ENCODE measurements at places on chromosomes 1 and 21. TPM values are rescaled to one million over a fixed set of nuclear protein-coding genes. Genes with fewer than 3 reads are reported as not detected.

Gene DAB1
- 14.6 TPM for total RNA-seq

Gene ATP6V1G3
- not detected for total RNA-seq

Gene LRRC38
- not detected for total RNA-seq

Gene NEK2
- total RNA-seq = 93.3 TPM

DNA sequence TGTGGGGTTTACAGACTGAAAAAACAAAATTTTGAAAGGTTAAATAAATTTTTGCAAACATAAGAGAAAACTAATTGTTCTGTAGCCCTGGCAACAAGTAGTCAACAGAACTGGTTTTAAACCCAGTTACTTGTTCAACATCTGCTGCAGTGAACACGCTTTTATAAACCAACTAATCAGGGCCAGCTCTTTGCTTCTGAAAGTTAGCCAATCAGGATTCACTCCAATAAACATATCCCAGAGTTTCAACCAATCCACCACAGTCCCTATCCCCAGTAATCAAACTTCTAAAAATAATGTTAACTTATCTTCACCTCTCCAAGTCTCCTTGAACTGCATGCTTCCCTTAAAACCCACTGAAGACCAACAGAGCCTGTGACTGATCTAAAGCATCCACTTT lies 306.6 kb downstream of the CTH start:
- H3K4me3 ChIP-seq = no peak overlapping the region
- H3K4me1 ChIP-seq = no peaks in the 10 kb centered on the region
- H3K27ac ChIP-seq = no peak overlapping the region
- no peaks in the 10 kb centered on the region for H3K27me3 ChIP-seq
- DNase-seq = no peak
- H3K36me3 ChIP-seq = no peaks in the 10 kb centered on the region

- no peak overlapping the region for H3K27ac ChIP-seq
- H3K4me3 ChIP-seq = no peak overlapping the region
- no peak for DNase-seq
- no peaks in the 10 kb centered on the region for H3K4me1 ChIP-seq
- no peaks in the 10 kb centered on the region for H3K27me3 ChIP-seq
- H3K36me3 ChIP-seq = no peaks in the 10 kb centered on the region
Observed at GRCh38 chr21:35578831-35579471, 481.4 kb downstream of the SETD4 start.

DNA sequence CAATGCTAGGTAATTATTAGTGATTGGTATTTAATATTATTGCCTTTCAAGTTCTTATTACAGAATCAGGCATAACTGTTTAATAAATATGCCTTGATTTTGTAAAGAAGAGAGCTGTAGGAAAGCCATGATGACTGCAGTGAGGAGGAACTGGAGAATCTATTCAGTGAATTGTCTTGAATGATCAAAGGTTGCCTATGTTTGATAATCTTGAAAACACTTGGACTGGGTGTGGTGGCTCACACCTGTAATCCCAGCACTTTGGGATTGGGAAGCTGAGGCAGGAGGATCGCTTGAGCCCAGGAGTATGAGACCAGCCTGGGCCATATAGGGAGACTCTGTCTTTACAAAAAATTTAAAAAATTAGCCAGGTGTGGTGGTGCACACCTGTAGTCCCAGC lies 42.4 kb downstream of the FMN2 start:
- no peak overlapping the region for H3K27ac ChIP-seq
- H3K36me3 ChIP-seq = no peaks in the 10 kb centered on the region
- no peak for DNase-seq
- H3K4me1 ChIP-seq = peaks cover 4% of the 10 kb centered on the region
- H3K27me3 ChIP-seq = no peaks in the 10 kb centered on the region
- no peak overlapping the region for H3K4me3 ChIP-seq

- H3K36me3 ChIP-seq = no peaks in the 10 kb centered on the region
- peaks cover 44% of the 10 kb centered on the region for H3K4me1 ChIP-seq
- DNase-seq = peak; percentile 90
- peak overlapping the region; percentile 22 for H3K4me3 ChIP-seq
Observed at GRCh38 chr1:234743791-234744611, 134.0 kb upstream of the IRF2BP2 start.

GRCh38 chr1:82752046-82752445 lies 951.3 kb downstream of the ADGRL2 start:
- no peak overlapping the region for H3K27ac ChIP-seq
- H3K36me3 ChIP-seq = no peaks in the 10 kb centered on the region
- no peak overlapping the region for H3K4me3 ChIP-seq
- no peak for DNase-seq
- H3K27me3 ChIP-seq = no peaks in the 10 kb centered on the region

DNA sequence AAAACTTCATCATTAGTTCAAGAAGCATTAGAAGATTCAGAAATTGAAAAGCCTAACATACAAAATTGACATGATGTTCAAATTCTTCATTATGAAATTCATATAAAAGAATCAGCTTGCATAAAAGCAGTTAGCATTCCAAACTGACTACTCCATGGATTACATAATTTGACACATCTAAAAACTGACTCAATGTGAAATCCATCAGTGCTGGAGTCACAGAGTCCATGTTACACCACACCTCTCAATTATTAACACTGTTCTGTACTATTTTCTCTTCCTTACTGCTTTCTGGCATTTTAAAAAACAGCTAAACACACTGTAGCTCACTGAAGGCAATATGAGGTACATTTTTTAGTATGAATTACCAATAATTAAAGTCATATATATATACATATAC lies 28.0 kb downstream of the ARHGAP29 start:
- H3K27ac ChIP-seq = no peak overlapping the region
- no peaks in the 10 kb centered on the region for H3K36me3 ChIP-seq
- H3K27me3 ChIP-seq = no peaks in the 10 kb centered on the region

- H3K4me1 ChIP-seq = no peaks in the 10 kb centered on the region
- no peaks in the 10 kb centered on the region for H3K36me3 ChIP-seq
- no peak overlapping the region for H3K27ac ChIP-seq
- no peak for DNase-seq
Observed at GRCh38 chr21:43317959-43318358, 109.0 kb downstream of the SIK1 start.

- H3K4me3 ChIP-seq = no peak overlapping the region
- no peak overlapping the region for H3K27ac ChIP-seq
- DNase-seq = no peak
- H3K4me1 ChIP-seq = no peaks in the 10 kb centered on the region
- no peaks in the 10 kb centered on the region for H3K27me3 ChIP-seq
Observed at GRCh38 chr1:49448200-49448599, 575.6 kb downstream of the AGBL4 start.

DNA sequence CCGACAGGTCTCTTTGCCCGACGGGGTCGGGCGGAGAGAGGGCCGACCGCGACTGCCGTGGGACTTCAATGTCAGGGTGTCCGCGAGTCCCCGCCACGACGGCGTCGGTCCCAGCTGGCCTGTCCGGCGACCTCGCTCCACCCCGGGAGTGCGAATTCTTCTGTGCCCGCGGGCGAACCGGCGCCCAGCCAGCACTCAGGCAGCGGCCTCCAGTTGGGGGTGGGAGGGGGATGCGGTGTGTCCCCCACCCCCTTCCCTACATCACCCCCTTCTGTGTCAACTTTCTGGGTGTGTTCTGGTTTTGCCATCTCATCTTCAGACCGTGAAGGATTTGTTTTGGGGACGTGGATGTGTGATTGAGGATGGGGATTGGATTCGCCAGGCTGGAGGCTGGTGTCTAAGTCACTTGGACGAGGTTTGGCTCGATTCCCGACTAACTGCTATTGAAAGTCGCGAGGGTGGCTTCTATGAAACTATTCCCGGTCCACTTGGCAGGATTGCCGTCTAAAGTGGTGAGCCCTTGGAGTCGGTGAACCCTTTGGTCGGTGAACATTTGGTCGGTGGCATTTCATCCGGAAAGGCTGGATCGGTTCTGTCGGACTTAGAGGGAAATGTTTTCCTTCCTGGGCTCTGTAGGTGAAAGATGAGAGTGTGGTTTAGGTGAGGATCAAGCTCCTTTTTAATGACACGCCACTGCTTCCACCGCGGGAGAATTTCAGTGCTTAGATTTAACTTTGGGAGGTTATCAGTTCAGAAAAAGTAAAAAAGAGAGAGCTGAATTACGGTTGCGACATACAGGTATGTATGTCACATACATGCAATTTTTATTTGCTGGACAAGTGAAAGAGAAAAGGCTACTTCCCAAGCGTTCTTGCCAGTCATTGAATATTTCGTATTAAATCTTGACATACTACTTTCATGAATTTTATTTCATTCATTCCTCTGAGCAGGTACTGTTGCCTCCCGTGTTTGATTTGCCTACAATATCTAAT lies 771 bp downstream of the ABCD3 start:
- DNase-seq = peak; percentile 58
- peak overlapping the region; percentile 93 for H3K4me3 ChIP-seq
- no peaks in the 10 kb centered on the region for H3K36me3 ChIP-seq
- no peak overlapping the region for H3K27ac ChIP-seq

DNA sequence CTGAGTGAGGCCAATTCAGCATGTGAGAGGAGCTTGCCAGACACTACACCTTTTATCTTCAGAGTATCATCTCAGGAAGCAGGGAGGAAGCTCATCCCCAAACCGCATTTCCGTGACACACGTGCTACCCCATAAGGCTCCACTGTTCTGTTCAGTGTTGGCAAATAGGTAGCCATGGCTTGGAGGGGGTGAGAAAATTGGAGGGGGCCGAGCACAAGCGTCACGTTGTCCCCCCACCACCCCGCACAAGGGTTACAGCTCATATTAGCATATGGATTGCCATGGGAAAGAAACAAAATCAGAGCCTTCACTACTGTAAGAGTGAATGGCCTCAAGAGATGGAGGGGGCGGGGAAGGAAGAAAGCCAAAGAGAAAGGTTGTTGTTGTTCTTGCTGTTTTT lies 46.7 kb downstream of the OLIG1 start:
- H3K4me3 ChIP-seq = no peak overlapping the region
- H3K27ac ChIP-seq = no peak overlapping the region
- H3K36me3 ChIP-seq = no peaks in the 10 kb centered on the region
- DNase-seq = no peak
- H3K27me3 ChIP-seq = peaks cover 91% of the 10 kb centered on the region

- no peaks in the 10 kb centered on the region for H3K27me3 ChIP-seq
- peaks cover 36% of the 10 kb centered on the region for H3K4me1 ChIP-seq
- no peak overlapping the region for H3K4me3 ChIP-seq
Observed at GRCh38 chr21:32329776-32330175, 31.1 kb downstream of the MRAP start.

DNA sequence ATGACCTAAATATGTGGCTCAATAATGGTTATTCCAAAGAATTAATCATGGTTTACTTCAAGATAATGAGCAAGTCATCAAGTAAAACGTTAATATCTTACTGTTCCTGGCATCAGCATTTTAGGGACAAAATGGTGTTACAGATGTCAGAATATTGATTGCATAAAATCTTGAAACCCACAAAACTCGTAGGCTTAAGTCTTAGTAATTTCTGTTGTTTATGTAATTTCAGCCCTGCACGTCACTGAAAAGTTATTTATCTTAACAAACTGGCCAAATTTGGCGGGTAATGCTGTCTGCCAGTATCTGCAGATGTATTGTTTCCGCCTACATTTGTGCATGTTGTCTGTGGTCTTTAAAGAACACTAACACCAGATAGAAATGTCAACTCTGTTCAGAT lies 25.8 kb downstream of the CDC7 start:
- no peak overlapping the region for H3K27ac ChIP-seq
- no peak for DNase-seq
- peaks cover 6% of the 10 kb centered on the region for H3K4me1 ChIP-seq

DNA sequence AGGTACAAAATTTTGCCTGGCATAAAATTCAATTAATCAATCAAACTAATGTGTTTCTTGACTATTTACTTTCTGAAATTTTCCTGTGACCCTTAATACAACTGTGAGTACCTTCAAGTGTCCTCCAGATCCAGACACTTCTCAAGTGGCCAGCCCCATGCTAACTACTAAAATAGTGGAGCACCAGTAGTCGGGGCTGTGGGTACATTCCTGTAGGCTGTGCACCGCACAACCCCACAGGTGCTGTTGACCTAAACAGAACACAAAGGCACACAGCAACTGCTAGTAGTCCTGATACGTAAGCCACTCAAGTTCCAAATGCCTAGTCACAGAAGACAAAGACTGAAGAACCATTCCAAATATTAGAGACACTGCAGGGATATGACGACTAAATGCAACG lies 36.6 kb downstream of the TMEM50B start:
- no peaks in the 10 kb centered on the region for H3K36me3 ChIP-seq
- H3K27me3 ChIP-seq = no peaks in the 10 kb centered on the region
- H3K4me1 ChIP-seq = no peaks in the 10 kb centered on the region
- no peak overlapping the region for H3K4me3 ChIP-seq
- no peak overlapping the region for H3K27ac ChIP-seq

DNA sequence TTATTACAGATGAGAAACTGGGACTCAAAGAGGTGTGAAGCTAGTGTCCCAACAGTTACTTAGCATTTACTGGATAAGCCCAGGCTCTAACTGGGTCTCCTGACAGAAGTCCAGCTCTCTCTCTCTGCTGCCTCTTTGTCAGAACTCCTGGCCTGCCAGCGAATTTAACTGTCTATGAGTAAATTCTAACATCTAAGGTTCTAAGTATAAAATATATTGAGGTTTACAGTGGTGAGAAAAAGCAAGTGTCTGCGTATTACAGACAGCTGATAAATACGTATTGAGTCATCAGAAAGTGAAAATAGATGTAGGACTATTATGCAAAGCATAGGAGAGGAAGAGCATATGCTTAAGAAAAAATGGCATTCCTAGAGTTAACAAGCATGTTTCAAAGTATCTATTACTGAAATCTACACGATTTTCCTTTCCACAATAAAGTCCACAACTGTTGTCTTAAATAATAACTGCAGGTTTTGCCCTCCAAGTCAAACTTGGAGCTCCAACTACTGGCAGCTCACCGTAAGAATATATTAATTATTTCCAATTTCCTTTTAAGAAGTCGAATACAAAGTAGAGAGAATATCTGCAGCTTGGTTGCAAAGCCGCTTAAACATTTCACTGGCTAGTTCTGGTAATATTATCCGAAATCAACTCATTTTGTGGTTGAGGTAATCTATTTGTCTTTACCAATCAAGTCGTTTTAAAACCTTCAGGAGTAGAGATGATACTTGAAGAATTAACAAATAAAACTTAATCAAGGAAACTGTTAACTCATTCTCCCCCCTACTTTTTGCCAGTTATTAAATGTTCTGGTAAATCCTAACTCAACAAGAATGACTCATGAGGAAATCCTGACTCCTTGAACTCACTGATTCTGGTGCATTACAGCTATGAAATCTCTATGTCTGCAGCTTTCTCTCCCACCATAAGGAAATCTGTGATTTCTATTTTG lies 1.4 kb upstream of the RGS2 start:
- H3K4me3 ChIP-seq = peak overlapping the region; percentile 86
- no peaks in the 10 kb centered on the region for H3K36me3 ChIP-seq
- H3K27ac ChIP-seq = no peak overlapping the region
- H3K4me1 ChIP-seq = peaks cover 13% of the 10 kb centered on the region
- no peak for DNase-seq
- peaks cover 41% of the 10 kb centered on the region for H3K27me3 ChIP-seq

All from neural progenitor cell (in vitro differentiated cells).